ENCODE measurements at places on chromosomes 1 and 21.

DNA sequence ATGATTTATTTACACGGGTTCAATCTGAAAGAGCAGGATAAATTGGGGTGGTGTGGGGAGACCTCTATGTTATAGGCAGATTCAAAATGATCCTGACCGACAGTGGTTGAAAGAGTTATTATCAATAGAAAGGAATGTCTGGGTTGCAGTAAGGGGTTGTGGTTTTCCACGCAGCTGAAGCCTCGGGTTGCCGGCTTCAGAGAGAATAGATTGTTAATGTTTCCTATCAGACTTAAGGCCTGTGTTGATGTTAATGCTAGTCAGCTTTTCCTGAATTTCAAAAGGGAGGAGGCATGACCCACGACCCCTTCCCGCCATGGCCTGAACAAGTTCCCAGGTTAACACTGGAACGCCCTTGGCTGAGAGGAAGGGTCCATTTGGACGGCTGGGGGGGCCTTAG is 2.2 kb upstream of the UBE2J2 start:
- no peak for DNase-seq

DNA sequence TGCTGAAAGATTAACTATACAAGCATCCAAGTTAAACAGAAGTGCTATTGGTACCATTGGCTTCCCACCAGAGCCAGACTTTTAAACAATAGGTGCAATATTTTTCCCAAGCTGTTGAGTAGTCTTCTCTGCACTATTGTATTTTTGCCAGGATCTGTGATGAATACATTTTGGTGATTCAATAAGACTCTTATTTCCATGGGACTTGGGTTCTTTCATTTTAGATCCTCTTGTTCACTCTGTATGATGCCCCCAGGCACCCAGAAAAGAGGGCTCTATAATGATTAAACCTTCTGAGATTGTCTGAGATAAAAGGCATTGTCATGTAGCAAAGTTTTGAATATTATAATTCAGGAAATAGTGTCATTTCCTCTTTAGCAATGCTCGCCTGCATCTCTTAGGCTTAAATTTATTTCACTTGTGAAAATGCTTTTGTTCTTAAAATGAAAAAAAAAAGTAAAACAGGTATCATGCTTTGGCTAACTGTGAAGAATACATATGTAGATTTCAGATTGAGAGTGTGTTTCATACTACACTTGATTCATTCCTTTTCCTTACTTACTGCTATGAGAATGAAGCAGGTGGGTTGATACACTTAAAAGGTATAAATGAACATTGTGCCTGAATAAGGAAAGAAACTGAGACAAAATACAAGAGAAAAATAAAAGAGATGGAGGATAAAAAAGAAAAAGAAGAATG is 275.0 kb downstream of the HMCN1 start:
- no peak for DNase-seq

GRCh38 chr1:109821831-109822745 is 58.4 kb upstream of the EPS8L3 start:
- no peak for DNase-seq

DNA sequence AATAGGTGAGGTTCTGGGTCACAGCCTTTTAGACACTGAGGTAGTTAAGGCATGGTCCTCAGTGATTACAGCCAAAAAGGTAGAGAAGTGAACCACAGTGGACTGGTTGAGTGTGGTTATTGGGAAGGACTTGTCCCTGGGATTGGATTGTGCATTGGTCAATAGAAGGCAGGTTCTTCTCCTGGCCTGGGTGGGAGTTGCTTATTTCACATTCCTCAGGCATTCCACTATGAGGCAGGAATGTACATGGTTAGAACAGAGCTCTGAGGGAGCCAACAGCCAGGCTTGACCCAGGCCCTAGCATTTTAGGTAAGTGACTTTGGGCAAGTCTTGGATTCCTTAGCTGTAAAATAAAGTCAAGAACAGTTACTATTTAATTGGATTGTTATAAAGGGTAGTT is 97.9 kb upstream of the MARK1 start:
- no peak for DNase-seq

DNA sequence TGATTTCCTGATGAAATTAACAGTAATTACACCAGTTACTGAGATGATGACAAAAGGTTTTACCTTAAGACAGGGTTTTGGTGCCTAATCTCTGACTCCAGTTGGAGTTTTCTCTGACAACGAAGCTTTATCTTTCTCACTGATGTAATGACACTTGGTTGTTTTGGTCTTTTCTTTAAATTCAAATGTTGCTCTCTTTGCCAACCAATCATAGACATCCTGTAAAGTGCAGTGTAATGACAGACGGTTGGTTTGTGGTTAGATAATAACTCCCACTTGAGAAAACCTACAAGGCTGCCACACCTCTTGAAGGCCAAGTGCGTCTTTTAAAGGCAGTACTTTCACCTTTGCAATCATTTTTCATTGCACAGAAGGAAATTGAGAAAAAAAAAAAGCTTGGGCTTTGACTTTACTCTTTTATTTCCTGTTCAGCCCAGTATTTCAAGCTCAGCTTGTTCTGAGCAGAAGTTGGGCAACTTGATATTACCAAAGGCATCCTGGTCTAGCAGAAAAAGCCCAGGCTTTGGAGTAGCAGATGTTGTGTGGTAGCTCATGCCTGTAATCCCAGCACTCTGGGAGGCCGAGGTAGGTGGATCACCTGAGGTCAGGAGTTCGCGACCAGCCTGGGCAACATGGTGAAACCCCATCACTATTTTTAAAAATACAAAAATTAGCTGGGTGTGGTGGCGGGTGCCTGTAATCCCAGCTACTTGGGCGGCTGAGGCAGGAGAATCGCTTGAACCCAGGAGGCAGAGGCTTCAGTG is 14.9 kb downstream of the PDIK1L start:
- DNase-seq = peak; percentile 54

- DNase-seq = peak; percentile 63
Measured at GRCh38 chr1:172699111-172699510, 40.2 kb downstream of the FASLG start.

GRCh38 chr1:238648751-238649150 is 737.6 kb upstream of the CHRM3 start:
- DNase-seq = no peak

DNA sequence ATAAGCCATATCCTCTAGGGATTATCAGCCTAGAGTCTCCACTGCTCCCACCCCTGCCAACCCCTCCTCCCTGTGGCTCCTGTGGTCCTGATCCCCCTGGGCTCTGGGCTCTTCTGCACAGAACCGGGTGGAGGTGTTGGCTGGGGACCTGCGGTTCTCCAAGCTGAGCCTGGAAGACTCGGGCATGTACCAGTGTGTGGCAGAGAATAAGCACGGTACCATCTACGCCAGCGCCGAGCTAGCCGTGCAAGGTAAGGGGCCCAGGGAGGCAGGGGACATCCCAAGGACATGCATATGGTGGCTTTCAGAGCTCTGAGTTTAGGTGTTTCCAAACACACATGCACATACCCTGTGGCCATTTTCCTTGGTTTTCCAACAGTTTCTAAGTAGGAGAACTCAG is 19.3 kb downstream of the CNTN2 start:
- no peak for DNase-seq

Data from effector memory CD4-positive, alpha-beta T cell (primary cell).